PC-9 (cell line): ENCODE measurements at places on chromosomes 1 and 21. TPM values are rescaled to one million over a fixed set of nuclear protein-coding genes. Genes with fewer than 3 reads are reported as not detected.

GRCh38 chr21:33993286-33994231 lies 78.0 kb upstream of the ATP5PO start:
- no peak for DNase-seq

DNA sequence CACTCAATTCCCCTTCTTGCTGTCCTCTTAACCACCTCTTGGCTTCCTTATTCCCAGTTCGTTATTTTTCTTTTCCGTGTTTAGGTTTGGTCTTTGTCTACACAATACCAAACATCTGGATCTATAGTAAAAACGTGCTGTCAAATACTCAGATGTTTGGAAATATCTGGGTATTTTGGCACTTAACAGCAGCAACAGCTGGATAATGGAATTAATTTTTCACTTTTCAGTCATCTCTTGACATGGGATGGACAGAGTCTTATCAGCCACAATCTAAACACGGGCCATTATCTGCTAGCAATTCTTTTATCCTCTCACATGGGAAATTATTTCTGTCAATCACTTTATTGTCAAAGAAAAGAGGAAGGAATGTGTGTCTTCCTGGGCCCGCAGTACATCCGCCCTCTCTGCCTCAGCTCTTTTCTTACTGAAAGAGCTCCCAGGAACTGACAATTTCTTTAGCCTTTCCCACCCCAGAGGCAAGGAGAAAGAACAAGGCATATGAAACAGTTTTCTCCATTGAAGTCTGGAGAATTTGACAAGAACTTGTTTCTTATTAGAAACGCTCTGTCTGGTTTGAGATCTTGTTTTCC lies 13.4 kb downstream of the NHLH2 start:
- DNase-seq: no peak

- no peak for DNase-seq
Observed at GRCh38 chr1:185345913-185346720, 29.1 kb upstream of the IVNS1ABP start.

GRCh38 chr1:24286246-24287010 lies 32.7 kb upstream of the GRHL3 start:
- DNase-seq: peak; percentile 31

The CELA3A gene
- not detected in 2 replicates for total RNA-seq

- DNase-seq: no peak
Observed at GRCh38 chr1:167698313-167698712, 23.5 kb upstream of the MPZL1 start.

GRCh38 chr1:24157918-24158481 lies 15.1 kb upstream of the IL22RA1 start:
- DNase-seq: no peak

GRCh38 chr1:217251121-217251520 lies 379.8 kb downstream of the GPATCH2 start:
- DNase-seq: no peak

DNA sequence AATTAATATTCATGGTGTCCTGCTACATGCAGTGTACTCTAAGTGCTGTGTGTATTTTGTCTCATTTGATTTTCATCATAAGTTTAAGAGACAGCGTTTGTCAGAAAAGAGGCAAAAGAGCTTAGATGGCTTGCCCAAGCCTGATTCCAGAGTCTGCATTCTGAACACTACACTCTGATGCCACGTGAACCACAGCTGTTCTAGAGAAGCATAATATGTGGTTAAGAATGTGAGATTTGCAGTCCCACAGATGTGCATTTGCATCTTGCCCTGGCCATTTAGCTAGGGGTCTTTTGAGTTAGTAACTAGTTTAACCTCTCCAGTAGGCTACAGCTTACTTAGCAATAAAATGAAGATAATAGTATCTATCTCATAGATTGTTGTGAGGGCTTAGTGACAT lies 9.2 kb upstream of the GADD45A start:
- no peak for DNase-seq

GRCh38 chr1:19884312-19884711 lies 2.1 kb downstream of the OTUD3 start:
- DNase-seq: no peak

DNA sequence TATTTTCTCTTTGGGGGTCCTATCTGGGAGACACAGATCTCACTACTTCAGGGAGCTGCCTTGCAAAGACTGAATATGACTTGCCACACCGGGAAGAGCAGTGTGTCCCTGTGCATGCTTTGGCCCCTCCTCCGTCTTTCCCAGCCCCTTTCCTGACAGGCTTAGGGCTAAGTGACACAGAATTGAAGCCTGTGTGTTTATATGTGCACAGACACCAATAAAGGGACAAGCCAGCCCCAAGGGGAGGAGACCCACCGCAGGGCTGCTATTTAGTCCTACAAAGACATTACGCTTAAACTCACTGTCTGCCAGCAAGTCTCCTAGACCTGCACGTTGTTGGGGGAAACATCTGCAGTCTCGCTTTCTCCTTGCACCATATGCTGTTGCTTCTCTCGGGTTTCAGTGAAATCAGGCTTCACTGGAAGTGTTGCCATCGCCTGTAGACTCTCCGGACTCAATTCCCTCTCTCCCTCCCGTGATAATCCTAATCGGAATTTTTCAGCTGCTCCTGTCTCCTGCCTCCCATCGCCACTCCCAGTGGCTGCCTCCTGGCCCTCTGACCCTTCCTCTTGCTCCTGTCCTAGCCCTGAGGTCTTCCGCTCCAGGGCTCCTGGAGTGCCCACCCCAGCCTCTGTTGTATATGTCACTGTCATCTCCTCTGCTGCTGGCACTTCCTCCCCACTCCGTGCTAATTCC lies 58.5 kb upstream of the LRRC53 start:
- DNase-seq: no peak

DNA sequence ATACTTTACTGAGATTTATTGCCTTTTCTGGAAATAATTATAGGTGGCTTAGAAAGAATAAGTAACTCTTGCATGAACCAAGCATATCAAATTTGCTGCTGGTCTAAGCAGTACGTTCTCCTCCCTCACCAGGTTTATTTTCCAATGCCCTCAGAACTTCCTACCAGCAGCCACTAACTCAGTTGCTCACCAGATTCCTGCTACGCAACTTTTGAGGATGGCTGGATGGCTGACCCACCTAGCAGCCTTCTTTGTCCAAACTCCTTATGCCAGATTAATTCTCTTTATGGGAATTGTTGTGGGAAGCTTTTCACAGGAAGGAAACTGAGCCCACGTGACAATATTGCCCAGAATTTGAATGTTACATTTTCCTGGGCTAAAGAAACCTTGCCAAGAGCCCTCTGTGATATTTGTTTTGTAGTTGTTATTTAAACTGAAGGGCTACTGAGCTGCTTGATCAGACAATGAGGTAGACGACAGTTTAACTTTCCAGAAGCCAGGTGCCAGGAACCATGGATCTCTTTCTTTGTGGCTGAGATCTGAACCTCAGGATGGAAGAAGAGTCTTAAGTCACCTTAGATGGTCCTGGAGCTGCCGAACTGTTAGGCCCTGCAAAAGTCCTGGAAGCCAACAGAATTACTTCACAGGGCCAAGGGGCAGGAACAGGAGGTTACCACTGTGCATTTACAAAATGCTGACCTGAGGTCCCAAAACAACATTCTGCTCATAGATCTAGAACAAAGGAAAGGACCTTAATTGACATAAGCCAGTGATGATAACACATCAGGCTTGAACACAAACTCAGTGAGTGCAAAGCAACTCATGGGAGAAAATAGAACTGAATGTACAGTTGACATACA lies 85.5 kb upstream of the ATP1A1 start:
- DNase-seq: no peak

- no peak for DNase-seq
Observed at GRCh38 chr1:168213349-168213748, 12.5 kb upstream of the SFT2D2 start.

DNA sequence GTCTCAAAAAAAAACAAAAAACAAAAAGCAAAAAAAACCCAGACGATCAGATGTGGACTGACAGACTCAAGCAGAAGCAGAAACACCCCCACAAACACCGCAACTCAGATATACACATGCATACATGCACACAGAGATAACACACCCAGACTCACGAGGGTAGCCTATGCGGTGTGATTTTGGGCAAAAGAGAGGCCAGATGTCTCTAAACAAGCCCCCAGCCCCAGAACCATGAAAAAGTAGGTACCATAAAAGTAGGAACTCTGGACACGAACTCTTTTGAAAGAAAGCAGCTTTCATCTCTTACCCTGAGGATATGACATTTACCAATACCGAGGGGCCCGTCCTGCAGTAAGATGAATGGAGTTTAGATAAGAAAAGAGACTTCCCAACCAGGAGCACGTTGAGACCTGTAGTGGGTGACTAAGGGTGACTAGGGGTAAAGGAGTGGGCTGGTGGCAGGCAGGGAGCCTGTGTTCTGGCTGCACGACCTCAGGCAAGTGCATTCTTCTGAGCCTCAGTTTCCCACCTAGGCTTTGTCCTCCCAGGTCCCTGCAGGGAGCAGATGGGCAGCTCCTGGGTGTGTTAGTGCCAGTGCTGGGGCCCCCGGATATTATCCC lies 1.5 kb upstream of the TINAGL1 start:
- peak; percentile 94 for DNase-seq

- no peak for DNase-seq
Observed at GRCh38 chr1:221100611-221101010, 221.4 kb downstream of the HLX start.

The KCNJ9 gene
- total RNA-seq: not detected in 2 replicates

- no peak for DNase-seq
Observed at GRCh38 chr1:174308604-174309003, 139.2 kb upstream of the GPR52 start.

- no peak for DNase-seq
Observed at GRCh38 chr1:38502758-38503157, 356.8 kb downstream of the RRAGC start.

DNA sequence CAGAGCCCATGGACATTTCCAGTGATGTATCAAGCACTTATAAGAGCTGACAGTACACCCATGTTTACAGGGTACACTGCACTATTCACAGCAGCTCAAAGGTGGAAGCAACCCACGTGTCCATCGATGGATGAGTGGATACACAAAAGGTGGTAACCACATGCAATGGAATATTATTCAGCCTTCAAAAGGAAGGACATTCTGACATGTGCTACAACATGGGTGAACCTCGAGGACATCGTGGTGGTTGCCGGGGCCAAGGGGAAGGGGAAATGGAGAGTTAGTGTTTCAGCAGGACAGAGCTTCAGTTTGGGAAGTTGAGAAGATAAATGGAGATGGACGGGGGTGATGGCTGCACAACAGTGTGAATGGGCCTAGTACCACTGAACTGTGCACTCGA lies 9.1 kb downstream of the AGT start:
- DNase-seq: no peak

- no peak for DNase-seq
Observed at GRCh38 chr1:15771836-15772515, 13.4 kb downstream of the FBLIM1 start.

GRCh38 chr1:62924983-62925790 lies 141.3 kb downstream of the ATG4C start:
- DNase-seq: no peak

GRCh38 chr1:241130881-241131280 lies 226.1 kb downstream of the RGS7 start:
- DNase-seq: no peak

The PADI4 gene
- total RNA-seq: 3.1 and 7.7 TPM in 2 replicates

GRCh38 chr1:51564124-51564523 lies 45.1 kb upstream of the EPS15 start:
- peak; percentile 58 for DNase-seq

- DNase-seq: no peak
Observed at GRCh38 chr1:3444298-3444697, 10.2 kb upstream of the ARHGEF16 start.

DNA sequence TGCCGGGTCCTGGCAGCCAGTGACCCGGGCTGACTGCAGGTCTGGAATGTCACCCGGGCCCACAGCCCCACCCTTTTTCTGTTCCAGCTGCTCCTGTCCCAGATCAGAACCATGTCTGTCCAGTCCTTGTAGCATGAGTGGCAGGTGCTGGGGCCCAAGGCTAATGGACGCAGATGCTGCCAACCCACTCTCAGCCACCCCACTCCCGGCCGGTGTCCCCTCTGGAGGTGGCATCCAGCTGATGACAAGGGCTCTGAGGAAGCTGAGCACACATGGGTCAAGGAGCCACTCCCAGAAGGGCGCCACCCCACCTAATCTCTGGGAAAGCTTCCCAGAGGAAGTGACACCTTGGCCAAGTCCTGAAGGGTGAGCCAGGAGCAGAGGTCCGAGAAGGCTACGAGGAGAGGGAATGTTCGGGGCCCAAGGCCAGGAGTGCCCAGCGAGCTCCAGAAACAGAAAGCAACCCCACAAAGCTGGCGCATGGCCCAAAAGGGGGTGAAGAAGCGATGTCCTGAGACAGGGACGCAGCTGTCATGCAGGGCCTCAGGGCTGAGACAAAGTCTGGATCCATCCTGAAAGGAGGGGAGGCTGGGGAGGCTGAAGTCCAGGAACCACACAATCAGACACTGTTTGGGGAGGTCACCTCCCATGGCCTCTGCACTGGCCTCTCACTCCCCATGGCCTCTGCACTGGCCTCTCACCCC lies 39.5 kb downstream of the ACOT7 start:
- no peak for DNase-seq

DNA sequence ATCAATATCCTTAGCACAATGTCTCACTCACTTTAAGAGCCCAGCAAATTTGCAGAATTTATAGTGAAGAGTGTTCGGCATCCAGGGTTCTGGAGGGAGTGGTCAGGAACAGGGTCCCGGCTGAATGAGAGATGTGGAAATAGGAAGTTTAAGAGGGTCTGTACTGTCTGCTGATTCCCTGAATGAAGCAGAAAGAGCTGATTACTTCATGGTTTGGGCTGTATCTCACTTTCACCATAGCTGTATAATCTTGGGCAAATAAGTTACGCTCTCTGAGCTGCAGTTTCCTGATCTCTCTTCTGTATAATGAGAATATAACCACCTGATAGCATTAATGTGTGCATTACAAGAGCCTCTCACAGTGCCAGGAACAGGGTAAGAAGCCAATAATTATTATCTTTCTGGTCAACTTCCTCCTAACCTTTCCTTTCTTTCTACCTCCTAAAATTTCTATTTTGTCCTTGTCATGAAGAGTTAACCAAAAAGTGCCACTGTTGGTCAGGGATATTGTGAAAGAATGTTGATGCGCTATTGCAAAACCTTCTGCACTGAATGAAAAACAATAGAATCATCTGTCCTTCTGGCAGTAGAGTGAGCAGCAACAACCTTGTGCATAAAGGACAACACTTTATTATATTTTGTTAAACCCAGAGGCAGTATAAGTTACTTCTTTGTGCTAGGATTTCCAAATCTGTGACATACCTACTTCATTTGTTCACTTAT lies 14.7 kb upstream of the PTGFR start:
- DNase-seq: no peak

GRCh38 chr1:225484657-225485214 lies 56.9 kb upstream of the LBR start:
- DNase-seq: no peak

DNA sequence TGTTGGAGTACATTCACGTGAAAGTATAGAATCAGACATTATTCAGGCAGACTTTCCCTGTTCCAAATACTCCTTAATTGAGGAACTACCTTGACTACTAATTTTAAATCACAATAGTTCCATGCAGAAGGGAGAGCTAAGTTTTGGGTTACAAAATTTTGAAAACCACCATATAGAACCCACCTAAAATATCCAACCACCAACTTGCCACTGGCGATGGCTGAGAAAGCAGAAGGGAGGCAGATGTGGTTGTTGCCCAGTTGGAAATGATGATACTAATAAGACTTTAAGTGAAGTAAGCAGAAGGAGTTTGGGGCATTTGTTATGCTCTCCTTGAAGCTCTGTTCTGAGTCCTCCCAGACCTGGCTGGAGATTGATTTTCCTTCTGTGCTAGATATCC lies 190.7 kb downstream of the HLX start:
- no peak for DNase-seq

GRCh38 chr1:57157818-57158603 lies 192.2 kb upstream of the C8B start:
- no peak for DNase-seq

- peak; percentile 70 for DNase-seq
Observed at GRCh38 chr1:61993331-61993961, 201.2 kb upstream of the L1TD1 start.
